ENCODE measurements at places on chromosomes 16 and 17.
A peak's percentile ranks its signal among the peaks of the same experiment; 100 is the strongest.

GRCh38 chr16:84893849-84894599 is 74.2 kb downstream of the CRISPLD2 start:
- DNase-seq: no peak

DNA sequence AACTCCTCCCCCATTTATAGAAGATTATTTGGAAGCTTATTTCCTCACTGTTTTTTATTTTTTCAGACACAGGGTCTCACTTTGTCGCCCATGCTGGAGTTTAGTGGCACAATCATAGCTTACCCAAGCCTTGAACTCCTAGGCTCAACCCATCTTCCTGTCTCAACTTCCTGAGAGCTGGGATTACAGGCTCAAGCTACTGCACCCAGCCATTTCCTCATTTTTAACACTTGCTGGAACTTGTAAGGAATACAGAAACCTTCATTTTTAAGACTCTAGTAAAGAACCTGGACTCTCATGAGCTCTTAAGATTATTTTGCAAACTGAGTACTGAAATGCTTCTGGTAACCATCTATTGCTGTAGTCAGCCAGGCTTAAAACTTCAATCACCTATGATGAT is 29.9 kb downstream of the KANSL1 start:
- DNase-seq: no peak

GRCh38 chr17:41792845-41793783 is 6.6 kb upstream of the JUP start:
- DNase-seq: no peak

- no peak for DNase-seq
These were observed 67.1 kb downstream of the ABCC1 start for GRCh38 chr16:16016388-16016964.

- no peak for DNase-seq
These were observed 7.3 kb upstream of the CUEDC1 start for GRCh38 chr17:57962279-57963148.

DNA sequence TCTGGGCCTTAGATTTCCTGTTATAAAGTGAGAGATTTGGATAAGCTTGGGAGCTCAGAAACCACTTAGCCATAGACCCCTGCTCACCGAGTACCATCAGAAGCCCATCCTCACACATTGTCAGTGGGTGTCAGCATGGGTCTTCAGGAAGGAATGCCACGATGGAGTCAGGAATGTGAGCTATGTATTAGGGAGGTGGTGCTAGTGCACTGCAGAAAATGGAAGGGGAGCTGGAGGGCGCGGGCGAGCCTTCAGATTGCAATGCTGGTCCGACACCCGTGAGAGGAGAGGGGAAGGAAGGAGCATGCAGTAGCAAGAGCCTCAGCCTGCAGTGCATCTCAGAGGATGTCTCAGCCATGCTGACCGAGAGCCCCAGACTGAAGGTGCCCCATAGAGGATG is 294.5 kb downstream of the FOXL1 start:
- no peak for DNase-seq

GRCh38 chr17:41695954-41696757 is 7.5 kb downstream of the EIF1 start:
- DNase-seq: peak; percentile 70

- DNase-seq: no peak
These were observed 148.3 kb downstream of the CDH8 start for GRCh38 chr16:61887903-61888302.

- DNase-seq: no peak
These were observed 1.1 kb upstream of the PPL start for GRCh38 chr16:4937782-4938682.

DNA sequence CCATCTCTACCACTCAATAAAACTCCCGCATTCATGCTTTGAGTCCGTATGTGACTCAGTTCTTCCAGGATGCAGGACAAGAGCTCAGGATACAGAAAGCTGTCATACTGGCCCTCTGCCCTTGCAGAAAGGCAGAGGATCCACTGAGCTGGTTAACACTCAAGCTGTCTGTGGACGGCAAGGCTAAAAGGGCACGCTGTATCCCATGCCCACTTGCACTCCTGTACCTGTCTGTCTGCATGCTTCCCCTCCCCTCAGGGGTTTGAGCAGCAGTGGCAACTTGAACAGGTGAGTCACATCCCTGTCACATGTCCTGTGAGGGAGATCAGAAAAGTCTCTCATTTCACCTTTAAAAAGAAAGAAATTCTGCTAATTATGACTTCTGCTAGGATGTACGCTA is 293.8 kb downstream of the HS3ST3B1 start:
- no peak for DNase-seq

DNA sequence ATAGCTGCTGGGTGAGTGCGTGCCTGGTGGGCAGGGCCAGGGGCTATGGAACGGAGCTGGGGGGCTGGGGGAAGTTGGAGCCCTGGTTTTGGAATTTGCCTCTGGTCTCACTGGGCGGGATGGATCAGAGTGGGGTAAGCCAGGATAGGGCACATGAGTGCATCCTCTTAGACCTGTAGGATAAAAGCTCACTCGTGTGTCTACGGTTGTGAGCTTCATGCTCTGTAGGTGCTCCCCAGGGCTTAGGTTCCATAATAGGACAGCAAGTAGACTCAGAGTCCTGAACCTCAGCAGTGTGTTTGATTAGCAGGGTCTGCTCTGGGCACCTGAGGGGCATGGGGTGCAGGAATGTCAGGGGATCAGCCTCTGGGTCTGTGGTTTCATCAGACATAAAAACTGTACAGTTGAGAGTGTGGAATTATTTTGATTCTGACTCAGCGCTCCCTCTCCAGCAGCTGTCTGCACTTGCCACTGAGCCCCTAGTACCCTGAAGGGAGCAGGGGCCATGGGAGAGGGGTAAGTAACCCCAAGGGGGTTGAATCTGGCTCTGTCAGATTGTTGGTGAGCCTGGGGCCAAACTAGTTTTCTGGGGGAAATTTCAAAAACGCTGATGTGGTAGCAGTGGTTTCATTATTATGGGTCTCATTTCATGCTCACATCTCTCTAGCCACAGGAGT is 84.2 kb upstream of the LGALS9 start:
- no peak for DNase-seq

DNA sequence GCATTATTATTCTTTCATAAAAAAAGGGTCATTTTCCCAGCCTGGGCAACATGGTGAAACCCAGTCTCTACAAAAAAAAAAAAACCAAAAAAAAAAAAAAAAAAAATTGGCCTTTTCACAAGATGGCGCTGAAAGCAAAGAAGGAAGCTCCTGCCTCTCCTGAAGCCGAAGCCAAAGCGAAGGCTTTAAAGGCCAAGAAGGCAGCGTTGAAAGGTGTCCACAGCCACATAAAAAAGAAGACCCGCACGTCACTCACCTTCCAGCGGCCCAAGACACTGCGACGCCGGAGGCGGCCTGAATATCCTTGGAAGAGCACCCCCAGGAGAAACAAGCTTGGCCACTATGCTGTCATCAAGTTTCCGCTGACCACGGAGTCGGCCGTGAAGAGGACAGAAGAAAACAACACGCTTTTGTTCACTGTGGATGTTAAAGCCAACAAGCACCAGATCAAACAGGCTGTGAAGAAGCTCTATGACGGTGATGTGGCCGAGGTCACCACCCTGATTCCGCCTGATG is 4.9 kb upstream of the PGAP6 start:
- no peak for DNase-seq

GRCh38 chr17:50094243-50094752 is 853 bp upstream of the PDK2 start:
- peak; percentile 86 for DNase-seq

DNA sequence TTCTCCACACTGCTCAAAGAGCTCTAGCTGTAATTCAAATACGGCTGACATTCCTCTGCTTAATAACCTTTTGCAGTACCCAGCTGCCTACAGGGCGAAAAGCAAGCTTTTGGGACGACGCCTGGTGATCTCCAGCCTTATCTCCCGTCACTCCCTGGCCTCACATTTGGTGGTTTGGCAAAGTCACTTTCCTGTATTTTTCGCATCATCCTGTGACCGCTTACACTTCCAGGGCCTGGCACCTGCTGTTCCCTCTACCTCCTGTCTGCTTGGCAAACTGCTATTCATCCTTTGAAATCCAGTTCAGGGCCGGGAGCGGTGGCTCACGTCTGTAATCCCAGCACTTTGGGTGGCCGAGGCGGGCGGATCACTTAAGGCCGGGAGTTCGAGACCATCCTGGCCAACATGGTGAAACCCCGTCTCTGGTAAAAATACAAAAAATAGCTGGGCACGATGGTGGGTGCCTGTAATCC is 2.7 kb upstream of the BHLHA9 start:
- DNase-seq: no peak

DNA sequence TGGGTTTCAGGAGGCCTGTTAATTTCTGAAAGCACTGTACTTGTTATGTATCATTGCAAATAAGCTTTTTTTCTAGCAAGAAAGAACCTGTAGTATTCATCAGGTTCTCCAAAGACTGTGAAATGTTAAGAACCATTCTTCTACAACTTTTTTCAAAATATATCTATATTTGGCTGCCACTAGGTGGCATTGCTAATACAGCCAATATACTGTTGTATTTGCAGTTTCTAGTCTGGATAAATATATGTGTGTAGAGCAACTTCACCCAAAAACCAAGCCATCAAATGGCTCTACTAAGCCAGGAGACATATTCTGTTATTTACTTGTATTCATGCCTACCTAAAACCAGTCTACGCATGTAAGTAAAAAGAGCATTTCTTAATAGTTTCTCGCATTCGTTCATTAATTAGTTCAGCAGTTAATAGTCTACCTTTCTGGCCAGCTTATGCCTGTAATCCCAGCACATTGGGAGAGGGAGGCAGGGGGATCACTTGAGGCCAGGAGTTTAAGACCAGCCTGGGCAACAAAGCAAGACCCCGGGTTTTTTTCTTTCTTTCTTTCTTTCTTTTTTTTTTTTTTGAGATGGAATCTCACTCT is 39.5 kb downstream of the VMP1 start:
- no peak for DNase-seq

DNA sequence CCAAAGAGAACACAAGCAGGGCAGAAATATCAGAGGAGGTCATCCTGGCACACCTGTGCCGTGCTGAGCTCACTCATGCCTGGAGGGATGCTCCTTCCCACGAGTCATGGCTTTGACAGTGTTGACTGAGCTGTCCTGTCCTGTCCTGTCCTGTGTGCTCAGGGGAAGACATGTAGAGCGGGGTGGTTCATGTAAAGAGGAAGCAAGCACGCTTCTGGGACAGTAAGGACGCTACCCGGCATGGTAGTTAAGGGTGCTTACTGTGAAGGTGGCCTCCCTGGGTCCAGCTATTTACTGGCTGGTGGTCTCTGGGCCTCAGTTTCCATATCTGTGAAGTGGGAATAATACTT is 398 bp downstream of the LGALS9 start:
- no peak for DNase-seq

- no peak for DNase-seq
These were observed 73.2 kb upstream of the EFCAB3 start for GRCh38 chr17:62307196-62307595.

DNA sequence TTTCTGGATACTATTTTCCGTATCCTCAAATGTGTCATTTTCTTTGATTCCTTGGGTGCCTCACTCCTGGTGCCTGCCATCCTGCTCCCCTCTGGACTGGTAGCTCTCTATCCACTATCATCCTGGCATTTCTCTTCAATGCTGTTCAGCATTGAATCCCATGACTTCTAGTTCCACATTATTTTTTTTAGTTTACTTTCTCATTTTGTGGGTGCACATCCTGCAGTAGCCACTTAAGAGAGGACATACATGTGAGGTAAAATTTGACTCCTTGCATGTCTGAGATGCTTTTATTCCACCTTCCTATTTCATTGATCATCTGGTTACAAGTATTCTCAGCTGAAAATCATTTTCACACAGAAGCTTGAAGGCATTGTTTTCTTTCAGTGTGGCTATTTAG is 19.1 kb downstream of the ALOX15 start:
- no peak for DNase-seq

DNA sequence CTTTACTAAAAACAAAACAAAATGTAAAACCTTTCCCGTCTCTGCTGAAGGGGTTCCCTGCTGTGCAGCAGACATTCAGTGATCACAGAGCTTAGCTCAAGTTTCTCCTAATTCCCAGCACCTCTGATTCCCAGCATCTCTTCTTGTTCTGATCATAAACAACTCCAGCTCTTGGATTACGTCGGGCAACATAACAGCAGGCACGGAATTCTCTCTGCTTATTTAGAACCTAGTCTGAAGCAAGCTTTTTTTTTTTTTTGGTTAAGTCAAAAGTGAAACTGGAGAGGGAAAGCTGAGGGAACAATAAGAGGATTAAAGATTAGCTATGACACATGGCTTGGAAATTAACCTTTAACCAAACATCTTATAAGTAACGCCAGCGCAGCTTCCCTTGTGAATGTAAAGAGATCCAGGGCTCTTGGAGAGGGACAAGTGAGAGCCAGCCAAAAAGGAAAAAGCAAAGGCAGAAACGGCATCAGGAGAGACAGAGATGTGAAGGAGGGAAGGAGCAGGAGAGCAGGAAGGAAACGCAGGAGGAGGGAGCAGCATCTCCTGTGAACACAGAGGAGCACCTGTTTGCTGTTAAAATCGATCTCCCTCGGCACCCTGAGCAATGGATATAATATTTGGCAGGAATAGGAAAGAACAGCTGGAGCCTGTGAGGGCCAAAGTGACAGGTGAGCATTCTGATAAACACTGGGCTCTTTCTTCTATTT is at the start of gene BCO1:
Gene BCO1, plus strand, starts transcription at position 394 of the 716 bp plus-strand sequence. Its CDS starts 220 bp downstream, at position 614.
- no peak for DNase-seq

DNA sequence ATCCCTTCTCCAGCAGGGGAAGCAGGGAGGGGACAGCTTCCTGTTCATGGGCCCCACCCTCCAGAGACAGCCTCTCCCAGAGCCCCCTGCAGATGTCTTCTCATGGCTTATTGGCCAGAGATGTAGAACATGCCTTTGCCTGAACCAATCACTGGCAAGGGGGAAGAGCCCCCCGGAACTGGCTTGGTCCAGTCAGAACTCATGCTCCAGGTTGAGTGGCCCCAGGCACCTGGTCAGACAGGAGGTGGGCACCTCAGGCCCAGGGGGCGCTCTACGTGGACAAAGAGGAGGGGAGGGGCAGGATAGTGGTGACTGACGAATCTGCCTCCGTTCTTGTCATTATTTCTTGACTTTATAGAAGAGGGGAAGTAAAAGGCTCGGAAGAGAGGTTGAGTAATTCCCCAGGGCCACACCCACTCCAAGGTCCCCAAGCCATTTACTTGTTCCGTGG is 23.6 kb downstream of the RAB11FIP4 start:
- DNase-seq: no peak

GRCh38 chr17:19387921-19388521 is 1.0 kb upstream of the MFAP4 start:
- no peak for DNase-seq

DNA sequence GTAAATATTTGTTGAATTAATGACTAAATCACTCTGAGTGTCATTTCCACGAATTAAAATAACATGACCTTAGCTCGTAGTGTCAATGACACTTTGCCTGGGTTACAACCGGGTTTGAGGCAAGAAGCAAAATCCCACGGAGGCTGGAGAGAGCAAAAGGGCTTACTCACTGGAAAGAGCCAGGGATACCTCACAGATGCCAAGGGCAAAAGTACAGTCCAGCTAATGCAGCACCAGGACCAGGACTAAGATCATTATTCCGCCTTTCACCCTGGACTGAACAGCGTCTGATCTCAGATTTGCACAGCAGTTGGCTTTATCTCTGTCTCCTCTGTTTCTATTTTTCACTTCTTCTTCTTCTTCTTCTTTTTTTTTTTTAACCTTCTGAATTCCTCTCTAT is 175.5 kb downstream of the SHISA9 start:
- DNase-seq: no peak

Data from T follicular helper cell (primary cell).